ENCODE measurements at places on chromosomes 11 and 22.

- DNase-seq: no peak
These were observed 4.9 kb upstream of the P2RY6 start for GRCh38 chr11:73267122-73267846.

- DNase-seq: no peak
These were observed 100.9 kb downstream of the FAM76B start for GRCh38 chr11:95688501-95689222.

GRCh38 chr11:86106916-86107315, 38.0 kb upstream of the PICALM start:
- peak; percentile 80 for DNase-seq

DNA sequence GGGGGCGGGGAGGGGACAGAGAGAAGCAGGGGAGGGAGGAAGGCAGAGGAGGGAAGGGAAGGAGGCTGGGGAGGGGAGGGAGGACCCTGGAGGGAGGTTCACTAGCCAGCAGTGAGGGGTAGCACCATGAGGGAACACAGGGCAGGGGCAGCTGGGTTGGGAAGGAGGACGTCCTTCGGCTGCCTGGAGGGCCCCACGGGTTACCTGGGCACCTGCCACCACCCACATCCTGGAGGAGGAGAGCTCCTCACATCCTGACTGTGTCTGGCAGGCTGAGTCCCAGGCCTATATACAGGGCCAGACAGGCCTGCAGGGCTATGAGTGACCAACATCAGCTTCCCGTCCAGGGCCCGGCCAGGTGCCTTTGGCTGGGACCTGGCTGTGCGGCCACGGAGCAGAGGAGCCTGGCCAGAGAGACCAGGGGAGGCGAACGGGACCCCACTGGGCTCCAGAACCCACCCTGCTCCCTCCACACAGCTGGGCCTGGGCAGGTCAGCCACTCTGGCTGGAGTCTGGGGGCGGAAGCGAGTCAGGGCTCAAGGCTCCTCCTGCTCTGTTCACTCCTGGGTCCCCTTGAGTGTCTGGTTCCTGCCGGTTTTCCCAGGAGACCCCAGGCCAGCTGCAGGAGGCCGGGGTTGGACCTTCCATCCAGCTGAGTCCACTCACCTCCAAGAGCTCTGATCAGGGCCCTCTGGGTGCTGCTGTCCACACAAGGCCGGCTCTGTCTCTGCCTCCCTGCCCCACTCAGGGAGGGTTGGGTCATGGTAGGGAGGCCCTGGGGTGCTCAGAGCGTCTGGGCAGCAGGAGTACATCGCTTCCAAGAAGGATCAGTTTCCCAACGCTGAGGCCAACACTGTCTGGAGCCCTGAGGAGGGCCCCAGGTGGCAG, 677.7 kb downstream of the BRD1 start:
- no peak for DNase-seq

DNA sequence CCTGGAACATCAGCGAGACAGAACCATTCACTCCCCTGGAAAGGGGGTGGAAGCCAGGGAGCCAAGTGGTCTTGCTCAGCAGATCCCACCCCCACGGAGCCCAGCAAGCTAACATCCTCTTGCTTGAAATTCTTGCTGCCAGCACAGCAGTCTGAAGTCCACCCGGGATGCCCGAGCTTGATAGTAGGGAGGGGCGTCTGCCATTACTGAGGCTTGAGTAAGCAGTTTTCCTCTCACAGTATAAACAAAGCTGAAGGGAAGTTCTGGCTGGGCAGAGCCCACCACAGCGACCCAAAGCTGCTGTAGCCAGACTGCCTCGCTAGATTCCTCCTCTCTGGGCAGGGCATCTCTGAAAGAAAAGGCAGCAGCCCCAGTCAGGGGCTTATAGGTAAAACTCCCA, 764.8 kb upstream of the LUZP2 start:
- peak; percentile 77 for DNase-seq

GRCh38 chr11:33211580-33211979, 45.6 kb upstream of the HIPK3 start:
- DNase-seq: no peak

DNA sequence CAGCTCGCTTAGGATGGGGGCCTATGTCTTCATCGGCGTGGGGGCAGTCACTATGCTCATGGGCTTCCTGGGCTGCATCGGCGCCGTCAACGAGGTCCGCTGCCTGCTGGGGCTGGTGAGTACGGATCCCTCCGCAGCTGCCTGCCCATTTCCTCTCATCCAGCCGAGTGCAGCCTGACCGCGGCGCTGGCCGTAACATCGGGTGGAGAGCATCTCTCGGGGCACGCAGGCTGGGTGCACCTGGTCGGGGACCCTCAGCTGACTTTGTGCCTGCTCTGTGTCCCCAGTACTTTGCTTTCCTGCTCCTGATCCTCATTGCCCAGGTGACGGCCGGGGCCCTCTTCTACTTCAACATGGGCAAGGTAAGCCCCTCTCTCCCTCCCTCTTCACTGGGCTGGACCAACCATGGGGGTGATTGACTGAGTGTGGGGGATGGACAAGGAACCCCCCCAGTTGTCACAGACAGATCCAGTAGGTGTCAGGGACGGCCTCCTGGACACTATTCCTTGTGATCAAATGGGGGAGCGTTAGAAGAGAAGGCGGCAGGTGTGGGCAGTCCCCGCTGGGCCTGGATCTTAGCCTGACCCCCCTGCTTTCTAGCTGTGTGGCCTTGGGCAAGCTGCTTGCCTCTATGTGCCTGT, 39.7 kb downstream of the CD82 start:
- no peak for DNase-seq

- DNase-seq: peak; percentile 61
These were observed 472 bp downstream of the APOA5 start for GRCh38 chr11:116791002-116791812.

DNA sequence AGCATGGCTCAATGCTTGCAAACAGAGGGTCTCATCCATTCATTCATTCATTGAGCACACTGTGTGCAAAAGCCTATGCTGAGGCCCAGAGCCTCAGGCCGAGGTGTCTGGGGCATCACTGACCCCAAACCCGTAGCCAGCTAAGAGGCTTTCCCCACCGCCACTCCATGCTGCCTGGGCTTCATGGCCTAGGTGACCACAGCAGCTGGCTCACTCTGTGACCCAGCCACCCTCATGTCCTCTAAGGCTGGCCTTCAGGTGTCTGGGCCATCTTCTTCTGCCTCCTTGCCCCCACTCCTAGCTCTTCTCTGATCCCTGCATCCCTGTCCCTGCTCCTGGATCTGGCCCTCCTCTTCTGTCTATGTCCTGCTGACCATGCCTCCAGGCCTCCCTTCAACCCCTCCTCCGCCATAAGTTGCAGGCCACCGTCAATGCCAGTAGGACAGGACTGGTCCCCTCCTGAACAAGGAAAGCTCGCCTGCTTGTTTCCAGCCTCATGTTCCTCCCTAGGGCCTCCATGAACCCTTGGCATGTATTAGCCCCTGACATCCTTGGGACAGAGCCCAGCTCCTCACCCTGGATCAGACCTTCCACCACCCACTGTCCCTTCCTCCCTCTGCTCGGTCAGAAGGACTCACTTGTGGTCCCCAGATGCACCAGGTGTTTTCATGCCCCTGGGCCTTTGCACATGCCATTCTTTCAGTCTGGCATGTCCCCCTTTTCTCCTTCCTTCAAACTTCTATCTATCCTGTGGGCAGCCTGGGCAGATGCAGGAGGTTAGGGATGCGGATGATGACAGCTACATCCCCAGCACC, 92.8 kb downstream of the MYEOV start:
- no peak for DNase-seq

DNA sequence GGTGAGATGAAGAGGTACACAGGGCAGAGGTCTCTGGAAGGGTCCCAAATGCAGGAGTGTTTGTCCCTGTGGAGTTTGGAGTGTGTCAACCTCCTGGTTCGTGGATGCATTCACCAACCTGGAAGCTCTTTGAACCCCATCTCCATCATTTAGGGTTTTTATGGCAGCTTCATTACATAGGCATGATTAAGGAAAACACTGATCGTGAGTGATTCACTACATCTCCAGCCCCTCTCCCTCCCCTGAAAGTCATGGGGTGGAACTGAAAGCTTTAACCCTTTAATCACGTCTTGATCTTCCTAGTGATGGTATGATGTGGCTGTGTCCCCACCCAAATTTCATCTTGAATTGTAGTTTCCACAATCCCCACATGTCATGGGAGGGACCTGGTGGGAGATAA, 19.8 kb upstream of the INCENP start:
- DNase-seq: peak; percentile 31

GRCh38 chr11:1437500-1437899, 47.8 kb downstream of the BRSK2 start:
- DNase-seq: peak; percentile 38
